GM18507 (cell line): ENCODE measurements at places on chromosomes 12 and 14.

GRCh38 chr12:23906329-23906728, 43.1 kb downstream of the SOX5 start:
- DNase-seq = no peak

GRCh38 chr12:52245962-52246569, 13.0 kb downstream of the KRT7 start:
- DNase-seq = no peak

DNA sequence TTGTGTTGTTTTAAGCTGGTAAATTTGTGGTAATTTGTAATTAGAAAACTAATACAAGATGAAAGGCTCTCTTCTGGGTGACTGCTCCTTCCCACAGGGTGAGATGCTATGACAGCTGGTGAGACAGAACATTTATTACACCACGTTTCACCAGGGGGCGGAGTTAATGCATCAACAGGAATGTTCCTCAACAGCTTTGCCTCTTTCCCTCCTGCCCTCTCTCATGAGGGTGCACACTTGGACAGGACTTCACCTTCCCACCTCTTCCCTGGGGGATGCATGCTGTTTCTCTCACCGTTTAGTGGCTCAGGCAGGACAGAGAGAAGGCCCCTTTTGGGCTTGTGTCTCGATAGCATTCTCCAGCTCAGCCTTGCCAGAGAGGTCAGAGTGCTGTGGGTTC, 13.4 kb upstream of the PPP1R1A start:
- no peak for DNase-seq

GRCh38 chr12:2675776-2676175, 119.0 kb upstream of the FKBP4 start:
- no peak for DNase-seq

GRCh38 chr12:88393017-88393767, 187.1 kb downstream of the KITLG start:
- no peak for DNase-seq

DNA sequence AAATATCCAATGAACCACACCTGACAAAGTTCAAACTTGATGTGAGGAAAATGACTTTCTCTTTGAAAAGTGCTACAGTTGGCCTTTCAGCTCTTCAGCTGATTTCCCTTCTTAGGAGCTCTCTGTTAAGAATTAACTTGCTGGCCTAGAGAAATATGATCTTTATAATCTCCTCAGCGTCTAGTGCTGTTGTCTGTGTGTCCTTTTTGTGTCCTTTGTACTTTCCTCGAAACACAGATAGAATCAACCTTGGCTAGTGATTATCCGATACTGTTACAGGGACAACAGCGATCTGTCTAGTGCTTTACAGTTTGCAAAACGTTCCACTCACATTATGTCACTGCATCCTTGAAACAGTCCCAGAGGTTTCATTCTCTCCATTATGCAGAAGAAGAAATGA, 162.8 kb upstream of the RMST start:
- no peak for DNase-seq

DNA sequence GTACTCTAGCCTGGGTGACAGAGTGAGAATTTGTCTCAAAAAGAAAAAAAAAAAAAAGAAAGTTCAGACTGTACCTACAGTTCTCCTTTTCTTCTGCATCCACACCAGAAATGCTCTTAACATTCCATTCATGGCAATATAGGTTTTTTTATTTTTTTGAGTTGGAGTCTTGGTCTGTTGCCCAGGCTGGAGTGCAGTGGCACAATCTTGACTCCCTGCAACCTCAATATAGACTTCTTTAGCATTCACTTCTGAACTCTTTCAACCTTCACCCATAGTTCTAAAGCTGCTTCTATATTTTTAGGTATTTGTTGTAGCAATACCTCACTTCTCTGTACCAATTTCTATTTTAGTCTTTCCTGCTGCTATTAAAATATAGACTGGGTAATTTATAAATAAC, 1095.7 kb downstream of the FLRT2 start:
- no peak for DNase-seq

- DNase-seq = no peak
Measured at GRCh38 chr12:79058342-79058741, 193.8 kb downstream of the SYT1 start.

GRCh38 chr14:103107941-103108748, 13.6 kb downstream of the EXOC3L4 start:
- DNase-seq = no peak

DNA sequence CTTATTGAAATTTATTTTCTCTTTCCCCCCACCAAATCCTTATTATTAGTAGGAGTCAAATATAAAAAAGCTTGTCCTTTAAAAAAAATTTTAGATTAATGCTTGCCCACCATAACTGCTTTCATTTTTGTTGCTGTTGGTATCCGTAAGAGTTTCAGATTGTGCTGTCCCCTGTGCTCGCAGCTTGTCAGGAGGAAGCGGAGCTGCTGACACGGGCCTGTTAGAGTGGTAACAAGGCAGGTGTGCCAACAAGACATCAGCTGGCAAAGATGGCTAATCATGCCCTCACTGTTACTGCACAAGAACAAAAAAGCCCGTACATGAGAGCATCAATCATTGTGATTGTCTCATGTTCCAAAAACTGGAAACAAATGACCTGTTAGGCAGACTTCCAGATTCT, 148.4 kb downstream of the ALG10B start:
- DNase-seq = no peak

DNA sequence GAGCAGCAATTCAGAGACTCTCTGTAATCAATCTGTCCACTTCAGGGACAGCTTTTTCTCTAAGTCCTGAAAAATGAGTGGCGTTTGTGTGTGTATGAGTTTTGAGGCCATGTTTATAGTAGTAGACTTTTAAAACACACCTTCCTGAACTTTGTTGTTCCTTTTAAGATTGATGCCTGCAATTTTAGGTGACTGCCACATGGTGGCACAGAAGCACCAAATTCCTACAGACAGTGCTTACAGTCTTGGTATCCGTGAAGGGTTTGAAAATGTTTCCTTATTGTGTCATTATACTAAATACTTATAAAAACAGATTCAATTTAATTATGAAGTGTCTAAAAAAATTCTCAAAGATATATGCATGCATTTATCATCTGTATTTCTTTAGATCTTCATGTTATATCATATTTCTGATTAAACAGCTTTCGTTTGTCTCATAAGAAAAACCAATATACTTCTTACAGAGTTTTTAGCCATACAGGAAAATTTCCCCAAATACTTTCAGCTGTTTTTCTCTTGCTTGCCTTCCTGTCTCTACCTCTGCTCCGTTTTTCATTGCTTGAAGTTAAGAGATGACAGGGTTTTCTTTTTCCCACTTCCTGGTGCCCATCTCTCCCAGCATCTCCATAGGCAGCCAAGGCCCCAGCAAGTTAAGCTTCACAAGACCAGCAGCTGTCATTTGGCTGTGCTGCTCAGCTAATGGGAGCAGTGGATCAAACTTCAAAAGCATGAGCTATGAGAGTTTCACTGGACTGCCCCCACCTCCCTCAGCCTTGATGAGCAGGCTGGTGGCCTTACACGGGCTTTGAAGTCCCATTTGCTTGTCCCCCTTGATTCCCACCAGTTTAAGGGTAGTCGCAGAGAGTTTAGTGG, 259.6 kb downstream of the AKAP6 start:
- DNase-seq = no peak

DNA sequence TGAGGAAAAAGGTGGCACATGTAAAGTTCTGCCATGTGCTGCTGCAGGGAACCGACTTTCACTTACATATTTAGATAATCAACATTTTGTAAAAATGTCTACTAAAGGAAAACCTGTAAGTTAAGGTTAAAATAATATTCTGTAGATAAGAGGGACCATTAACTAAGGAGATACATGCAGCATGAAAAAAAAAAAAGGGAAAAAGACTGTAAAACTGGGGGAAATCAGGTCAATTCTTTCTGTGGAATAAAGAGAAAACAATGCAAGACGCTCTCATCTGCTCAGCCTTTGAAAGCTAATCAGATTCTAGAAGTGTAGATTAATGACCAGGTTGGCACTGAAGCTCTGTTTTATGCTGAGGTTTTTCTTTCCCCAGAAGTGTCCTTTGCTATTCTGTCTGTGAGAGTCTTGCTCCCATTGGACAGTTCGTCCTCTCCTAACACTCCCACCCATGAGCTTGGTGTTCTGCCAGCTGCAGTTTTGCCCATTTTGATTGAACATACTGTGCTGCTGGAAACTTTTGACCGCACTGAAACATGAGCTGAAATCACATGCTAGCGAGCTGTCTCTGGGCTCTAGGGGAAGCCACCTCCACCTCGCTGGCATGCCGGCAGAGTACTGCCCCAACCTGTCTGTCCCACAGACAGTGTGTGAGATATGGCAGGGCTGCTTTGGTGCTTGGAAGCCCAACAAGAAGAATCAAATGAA, 39.7 kb downstream of the PPTC7 start:
- DNase-seq = no peak

DNA sequence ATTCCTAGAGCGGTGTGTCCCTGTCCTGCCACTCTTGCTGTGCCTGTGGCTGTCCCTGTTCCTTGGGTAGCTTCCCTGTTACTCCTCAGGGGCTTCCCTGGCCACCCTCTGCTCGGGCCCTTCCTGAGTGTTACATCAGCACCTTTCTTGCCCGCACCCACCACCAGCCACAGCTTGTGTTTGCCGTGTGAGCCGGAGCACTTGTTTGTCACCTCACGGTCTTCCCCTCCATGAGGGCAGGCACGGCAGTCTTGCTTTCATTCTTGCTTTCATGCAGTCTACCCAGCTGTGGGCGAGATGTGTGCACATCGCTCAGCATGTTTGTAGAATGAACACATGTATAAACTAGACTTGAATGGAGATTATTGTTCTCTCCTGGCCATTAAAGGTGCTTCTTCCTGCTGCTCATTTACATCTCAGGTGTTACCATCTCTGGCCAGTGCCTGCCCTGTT, 42.0 kb downstream of the TRAF3 start:
- DNase-seq = no peak

GRCh38 chr12:113847856-113848255, 118.3 kb downstream of the RBM19 start:
- no peak for DNase-seq
